NCI-H524 (cell line): ENCODE measurements at places on chromosomes 6 and 20.

DNA sequence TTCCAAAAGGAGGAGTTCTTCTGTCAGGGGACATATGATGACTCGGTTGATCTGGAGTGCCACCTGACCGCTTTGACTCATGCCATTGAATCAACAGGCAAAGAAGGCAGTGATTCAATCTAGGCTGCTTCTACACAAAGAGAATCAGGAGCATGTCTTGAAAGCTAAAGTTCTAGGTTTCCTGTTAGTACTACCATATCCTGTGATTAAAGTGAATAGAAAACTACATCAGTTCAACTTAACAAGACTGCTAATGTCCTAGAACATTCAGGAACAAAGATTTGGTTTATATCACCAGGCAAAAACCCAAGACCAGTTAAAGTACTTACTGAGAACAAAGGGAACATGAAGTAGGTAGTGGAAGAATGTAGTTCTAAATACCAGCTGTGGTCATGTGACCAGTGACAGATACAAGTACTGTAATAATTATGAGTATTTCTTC lies 216.8 kb upstream of the SGK1 start:
- no peak for DNase-seq

- DNase-seq, result no peak
Observed at GRCh38 chr6:5507131-5507681, 245.9 kb downstream of the FARS2 start.

DNA sequence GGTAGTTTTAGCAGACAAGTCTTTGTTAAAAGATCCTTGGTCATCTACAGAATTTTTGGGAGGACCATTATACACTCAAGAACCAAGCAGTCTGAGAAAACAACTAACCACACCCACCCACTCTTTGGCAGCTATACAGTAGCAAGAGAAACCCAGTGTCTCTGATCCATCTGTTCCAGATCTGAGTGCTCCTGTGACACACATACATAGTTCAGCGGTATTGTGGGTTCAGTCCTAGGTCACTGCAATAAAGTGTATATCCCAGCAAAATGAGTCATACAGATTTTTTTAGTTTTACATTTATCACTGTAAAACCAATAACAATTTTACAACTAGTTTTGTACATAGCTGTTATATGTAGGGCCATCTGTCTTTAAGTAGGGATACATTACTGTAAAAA lies 47.4 kb upstream of the PAK5 start:
- DNase-seq, result no peak

DNA sequence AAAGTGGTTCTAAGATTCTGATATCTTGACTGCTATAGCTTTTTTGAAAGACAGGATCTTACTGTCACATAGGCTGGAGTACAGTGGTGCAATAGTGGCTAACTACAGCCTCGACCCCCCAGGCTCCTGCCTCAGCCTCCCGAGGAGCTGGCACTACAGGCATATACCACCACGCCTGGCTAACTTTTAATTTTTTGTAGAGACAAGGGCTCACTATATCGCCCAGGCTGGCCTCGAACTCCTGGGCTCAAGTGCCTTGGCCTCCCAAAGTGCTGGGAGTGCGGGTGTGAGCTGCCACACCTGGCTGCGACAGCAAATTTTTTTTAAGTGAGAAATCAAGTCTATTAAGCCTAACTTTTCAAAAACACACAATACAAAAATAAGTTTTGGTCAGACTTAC lies 106.6 kb downstream of the NOL4L start:
- DNase-seq, result no peak

GRCh38 chr20:58481481-58482021 lies 33.6 kb downstream of the APCDD1L start:
- no peak for DNase-seq

- DNase-seq, result no peak
Observed at GRCh38 chr20:11496380-11496779, 421.3 kb upstream of the BTBD3 start.

GRCh38 chr6:144193181-144193580 lies 42.9 kb downstream of the STX11 start:
- no peak for DNase-seq

DNA sequence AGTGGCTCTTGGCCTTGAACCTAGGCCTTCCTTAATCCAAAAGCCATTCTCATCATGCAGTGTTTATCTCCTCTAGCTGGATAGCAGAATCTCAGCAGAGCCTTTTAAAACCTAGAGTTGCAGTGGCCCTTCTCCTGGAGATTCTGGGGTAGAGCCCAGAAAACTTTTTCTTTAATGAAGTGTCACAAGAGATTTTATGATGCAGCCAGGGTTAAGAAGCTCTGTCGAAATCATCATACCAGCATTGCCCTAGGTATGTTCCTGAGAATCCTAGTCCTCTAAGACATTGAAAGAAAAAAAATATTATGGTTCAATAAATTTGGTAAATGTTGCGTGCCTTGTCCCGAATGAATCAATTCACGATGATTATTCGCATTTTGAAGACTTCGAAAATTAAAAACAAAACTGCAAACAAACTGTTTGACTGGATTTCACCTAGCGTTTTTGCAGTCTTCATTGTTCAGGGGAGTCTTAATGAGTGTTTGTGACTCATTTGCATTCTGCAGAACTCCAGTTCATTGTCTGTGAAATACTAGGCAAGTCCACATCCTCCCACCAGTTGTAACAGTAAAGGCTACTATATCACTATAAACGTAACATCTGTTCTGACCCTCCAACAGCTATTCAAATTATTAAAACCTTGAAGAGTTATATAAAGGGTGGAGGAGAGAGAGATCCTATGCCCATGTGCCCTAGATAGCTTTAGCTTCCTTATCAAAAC lies 198.6 kb downstream of the UST start:
- DNase-seq, result peak; percentile 23

- DNase-seq, result no peak
Observed at GRCh38 chr20:25017257-25017803, 24.8 kb upstream of the APMAP start.
